CD4-positive, alpha-beta memory T cell (primary cell): ENCODE measurements at places on chromosomes 5 and 9. TPM values are rescaled to one million over a fixed set of nuclear protein-coding genes. Genes with fewer than 3 reads are reported as not detected.

Gene RNF183
- not detected for total RNA-seq

Gene ECSCR
- total RNA-seq = 0.32 TPM

DNA sequence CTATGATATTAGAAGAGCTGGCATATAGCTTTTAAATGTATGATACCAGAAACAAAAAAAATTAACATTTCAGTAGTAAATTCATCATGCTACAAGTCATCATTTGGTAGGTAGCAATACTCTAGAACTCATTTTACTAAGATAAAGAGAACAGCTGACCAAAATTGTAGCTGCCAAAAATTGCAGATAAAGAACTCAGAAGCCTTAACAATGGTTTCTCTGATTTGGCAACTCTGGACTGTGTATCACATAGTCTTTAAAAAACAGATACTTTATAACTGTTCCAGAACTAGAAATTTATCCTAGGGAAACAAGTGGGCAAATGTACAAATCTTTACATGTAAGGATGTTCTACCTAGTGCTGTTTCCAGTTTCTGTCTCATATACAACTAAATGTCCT is 33.9 kb downstream of the ZFR start:
- no peak for DNase-seq

- no peak for DNase-seq
Measured at GRCh38 chr5:40570408-40571129, 109.1 kb upstream of the PTGER4 start.

- DNase-seq = no peak
Measured at GRCh38 chr5:136051486-136052220, 22.9 kb downstream of the TGFBI start.

- DNase-seq = no peak
Measured at GRCh38 chr5:91027405-91028139, 355.5 kb downstream of the ARRDC3 start.

Gene STK32A
- total RNA-seq = not detected

- no peak for DNase-seq
Measured at GRCh38 chr5:179152144-179152895, 92.1 kb downstream of the ZNF354C start.

Gene CORO2A
- total RNA-seq = 8.6 TPM

Gene OR2V2
- not detected for total RNA-seq
